ENCODE measurements at places on chromosomes 11 and 22. TPM values are rescaled to one million over a fixed set of nuclear protein-coding genes. Genes with fewer than 3 reads are reported as not detected.

The CHST1 gene
- total RNA-seq: 1.6 TPM

The OR5A1 gene
- not detected for total RNA-seq

GRCh38 chr11:74990941-74991340, 2.2 kb downstream of the NEU3 start:
- no peak for DNase-seq

GRCh38 chr11:68821670-68822069, 20.0 kb downstream of the CPT1A start:
- DNase-seq: no peak

DNA sequence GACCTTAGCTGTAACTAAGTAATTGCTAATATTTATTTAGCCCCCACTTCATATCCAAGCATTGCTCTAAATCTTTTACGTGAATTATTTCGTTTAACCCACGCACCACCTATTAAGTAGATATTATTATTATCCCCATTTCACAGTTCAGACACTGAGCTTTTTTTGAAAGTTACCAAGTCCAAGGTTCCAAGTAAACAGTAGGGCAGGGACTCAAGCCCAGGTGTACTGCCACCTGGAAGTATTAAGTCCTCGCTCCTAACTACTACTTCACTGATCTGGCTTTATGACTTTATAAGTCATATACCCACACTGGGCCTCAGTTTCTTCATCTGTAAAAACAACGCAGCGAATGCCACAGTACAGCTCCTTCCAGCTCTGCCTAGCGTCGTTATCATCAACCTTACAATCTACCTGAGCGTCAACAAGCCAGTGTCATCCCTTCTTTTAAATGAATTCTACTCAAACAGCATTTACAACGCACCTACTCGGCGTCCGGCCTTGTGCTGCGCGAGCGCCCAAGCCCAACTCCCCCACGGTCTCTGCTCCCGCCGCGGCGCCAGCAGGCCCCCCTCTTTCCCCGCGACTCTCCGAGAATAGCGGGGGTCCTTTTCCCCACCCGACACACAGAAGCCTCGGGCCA, 624 bp downstream of the TMEM41B start:
- no peak for DNase-seq

DNA sequence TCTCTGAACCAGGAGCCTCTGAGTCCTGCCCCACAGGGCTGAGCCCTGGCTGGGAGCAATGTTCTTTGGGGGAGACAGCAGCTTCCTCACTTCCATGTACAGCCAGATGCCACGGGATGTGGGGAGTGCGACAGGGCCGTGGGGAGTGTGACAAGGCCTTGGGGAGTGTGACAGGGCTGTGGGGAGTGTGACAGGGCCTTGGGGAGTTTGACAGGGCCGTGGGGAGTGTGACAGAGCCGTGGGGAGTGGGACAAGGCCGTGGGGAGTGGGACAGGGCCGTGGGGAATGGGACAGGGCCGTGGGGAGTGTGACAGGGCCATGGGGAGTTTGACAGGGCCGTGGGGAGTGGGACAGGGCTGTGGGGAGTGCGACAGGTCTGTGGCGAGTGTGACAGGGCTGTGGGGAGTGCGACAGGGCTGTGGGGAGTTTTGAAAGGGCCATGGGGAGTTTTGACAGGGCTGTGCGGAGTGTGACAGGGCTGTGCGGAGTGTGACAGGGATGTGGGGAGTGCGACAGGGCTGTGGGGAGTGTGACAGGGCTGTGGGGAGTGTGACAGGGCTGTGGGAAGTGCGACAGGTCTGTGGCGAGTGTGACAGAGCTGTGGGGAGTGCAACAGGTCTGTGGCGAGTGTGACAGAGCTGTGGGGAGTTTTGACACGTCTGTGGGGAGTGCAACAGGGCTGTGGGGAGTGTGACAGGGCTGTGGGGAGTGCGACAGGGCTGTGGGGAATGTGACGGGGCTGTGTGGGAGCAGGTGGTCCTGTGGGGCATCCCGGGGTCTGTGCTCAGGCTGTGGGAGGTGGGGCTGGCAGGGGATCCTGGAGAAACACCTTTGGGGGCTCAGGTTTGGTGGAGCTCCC, 6.6 kb upstream of the KRTAP5-6 start:
- DNase-seq: no peak

- DNase-seq: no peak
Observed at GRCh38 chr11:94193288-94193687, 64.6 kb downstream of the PANX1 start.

Measured in right lobe of liver (tissue), 6 donors.